ENCODE measurements at places on chromosomes 11 and 22.

- DNase-seq, result no peak
Observed at GRCh38 chr11:104155375-104155774, 8.6 kb downstream of the PDGFD start.

DNA sequence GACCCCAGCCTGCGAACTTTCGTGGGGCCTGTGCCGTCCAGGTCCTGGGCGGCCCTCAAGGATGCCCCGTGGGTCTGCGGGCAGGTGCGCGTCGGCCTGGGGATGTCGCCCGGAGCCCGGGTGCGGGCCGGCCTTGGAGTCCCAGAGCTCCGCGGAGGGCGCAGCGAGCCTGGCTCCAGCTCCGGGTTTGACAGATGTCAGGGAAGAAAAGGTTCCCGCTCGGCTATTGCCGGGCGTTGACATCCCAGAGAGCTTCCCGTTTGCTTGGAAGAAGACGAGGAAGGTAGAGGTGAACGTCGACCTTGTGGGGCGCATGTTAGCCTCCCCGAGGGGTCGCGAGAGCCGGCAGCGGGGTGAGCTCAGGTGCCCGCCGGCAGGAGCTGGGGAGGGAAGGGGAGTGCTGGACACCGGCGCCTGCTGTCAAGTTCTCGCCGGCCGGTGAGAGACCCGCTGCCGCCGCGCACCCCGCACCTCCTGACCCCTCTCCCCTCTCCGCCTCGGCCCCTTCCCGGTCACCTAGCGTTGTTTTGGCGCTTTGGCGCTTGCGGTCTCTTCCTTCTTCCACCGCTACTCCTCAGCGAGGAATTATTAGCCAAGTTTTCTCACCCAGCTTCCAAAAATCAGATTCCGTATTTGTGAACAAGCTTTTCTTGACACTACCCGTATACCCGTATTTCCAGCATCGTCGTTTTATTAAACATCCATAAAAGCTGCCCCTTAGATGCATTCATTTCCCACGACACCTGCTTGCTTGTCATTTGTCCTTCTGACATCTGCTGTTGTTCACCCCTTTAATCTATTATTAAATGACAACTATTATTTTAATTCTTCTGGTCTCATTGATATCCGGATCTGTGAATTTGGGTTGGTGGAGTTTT is 1.3 kb downstream of the BMAL1 start:
- no peak for DNase-seq

DNA sequence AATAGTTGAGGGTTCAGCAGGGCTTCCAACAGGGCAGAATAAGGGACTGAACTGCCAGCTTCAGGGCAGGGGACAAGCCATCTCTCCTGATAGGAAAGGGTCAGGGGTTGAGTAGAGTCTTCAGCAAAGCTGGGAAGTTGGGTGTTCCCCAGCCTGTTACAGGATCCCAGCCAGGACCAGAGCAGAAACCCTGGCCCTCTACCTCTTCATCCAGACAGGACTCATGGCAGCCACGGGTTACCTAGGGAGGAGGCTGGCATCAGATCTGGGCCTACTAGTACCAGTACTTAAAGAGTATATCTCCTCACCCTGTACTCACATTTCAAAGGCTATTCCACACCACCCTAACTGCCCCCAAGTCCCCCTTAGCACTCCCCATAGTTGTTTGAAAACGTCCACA is 2.4 kb upstream of the TAF10 start:
- DNase-seq, result no peak

GRCh38 chr22:20238901-20239675 is 29.0 kb downstream of the RTN4R start:
- no peak for DNase-seq

- no peak for DNase-seq
Observed at GRCh38 chr11:121741351-121741760, 288.6 kb upstream of the SORL1-AS1 start.

- DNase-seq, result no peak
Observed at GRCh38 chr22:24421428-24421931, 5.9 kb upstream of the ADORA2A start.

DNA sequence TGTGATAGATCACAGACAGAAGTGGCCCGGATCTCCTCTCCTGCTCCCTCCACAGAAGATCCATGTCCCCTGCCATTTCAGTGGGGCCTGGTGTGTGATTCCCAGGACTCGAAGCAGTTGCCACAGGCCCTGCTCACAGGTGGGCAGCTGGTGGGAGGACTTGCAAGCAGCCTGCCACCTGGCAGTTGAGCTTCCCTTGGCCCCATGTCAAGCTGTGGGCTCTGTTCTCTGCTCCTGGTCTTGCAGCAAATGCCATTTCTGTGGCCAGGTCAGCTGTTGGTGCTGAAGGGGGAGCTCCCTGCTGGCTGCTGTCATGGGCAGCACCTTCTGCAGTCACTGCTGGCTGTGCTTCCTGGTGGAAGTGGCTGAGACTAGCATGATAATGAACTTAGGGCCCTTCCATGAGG is 59.1 kb upstream of the SLC22A12 start:
- no peak for DNase-seq

GRCh38 chr11:123519055-123519796 is 89.2 kb downstream of the GRAMD1B start:
- no peak for DNase-seq

- no peak for DNase-seq
Observed at GRCh38 chr11:67468456-67468758, 644 bp downstream of the TMEM134 start.

GRCh38 chr11:64021757-64022093 is 14.0 kb upstream of the FLRT1 start:
- DNase-seq, result no peak

- no peak for DNase-seq
Observed at GRCh38 chr11:116132273-116132978, 628.2 kb upstream of the CADM1 start.

GRCh38 chr22:45671783-45672563 is at the start of gene ATXN10:
ATXN10 (plus strand) TSS chr22:45671834; CDS start chr22:45672064, 230 bp downstream.
- peak; percentile 58 for DNase-seq

DNA sequence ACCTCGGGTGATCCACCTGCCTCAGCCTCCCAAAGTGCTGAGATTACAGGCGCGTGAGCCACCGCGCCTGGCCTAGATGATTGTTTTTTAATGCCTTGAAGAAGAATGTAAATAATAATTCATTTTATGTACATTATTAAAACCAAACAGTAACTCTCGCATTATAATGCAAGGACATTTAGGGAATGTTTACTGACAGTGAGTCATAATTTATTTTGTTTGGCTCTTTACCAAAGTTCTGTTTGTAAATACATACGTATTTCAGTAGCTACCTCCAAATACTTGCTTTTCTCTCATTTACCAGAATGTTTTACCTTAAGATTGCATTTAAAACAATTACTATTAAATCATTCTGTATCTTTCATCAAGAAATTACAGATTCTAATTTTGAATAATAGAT is 3.0 kb downstream of the RAB39A start:
- no peak for DNase-seq

GRCh38 chr11:65113361-65113756 is 1.7 kb downstream of the TM7SF2 start:
- no peak for DNase-seq

- DNase-seq, result no peak
Observed at GRCh38 chr22:47329727-47330650, 567.5 kb downstream of the TBC1D22A start.

DNA sequence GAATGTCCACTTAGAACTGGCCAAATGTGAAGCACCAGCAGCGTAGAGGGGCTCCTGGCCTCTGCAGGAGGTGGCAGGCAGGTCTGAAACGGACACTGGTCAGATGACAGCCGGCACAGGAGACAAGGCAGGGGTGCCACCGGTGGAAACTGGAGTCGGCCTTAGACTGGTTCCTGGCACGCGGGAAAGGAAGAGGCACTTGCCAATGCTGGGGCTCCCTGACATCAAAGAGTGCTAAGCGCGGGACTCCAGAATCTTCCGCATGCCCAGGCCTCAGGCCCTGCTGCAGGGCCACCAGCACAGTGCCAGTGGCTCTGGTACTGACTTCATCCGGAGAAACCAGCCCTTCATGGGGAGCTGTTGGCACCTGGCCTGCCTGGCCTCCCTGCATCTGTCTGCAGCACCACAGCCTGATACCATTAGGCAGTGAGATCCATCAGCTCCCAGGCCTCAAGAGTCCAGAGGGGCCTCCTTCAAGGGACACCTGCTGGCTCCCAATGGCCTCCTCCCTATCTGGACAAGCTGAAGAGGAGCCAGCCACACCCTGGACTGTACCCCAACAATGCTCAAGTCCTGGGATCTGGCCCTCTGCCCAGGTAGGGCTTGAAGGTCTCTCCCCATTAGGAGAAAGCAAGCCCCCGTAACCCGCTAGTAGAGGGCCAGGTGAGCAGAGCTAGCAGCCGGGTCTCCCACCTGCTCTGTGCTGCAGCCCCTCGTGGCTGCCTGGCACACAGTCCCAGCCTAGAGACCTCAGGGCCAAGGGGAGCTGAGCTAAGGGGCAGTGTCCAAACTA is 29.7 kb upstream of the GNB1L start:
- DNase-seq, result no peak

- DNase-seq, result no peak
Observed at GRCh38 chr22:19530751-19531150, 6.5 kb upstream of the CLDN5 start.

GRCh38 chr11:119983240-119983732 is 154.6 kb downstream of the TRIM29 start:
- DNase-seq, result no peak

- DNase-seq, result no peak
Observed at GRCh38 chr11:2251138-2251537, 19.2 kb downstream of the ASCL2 start.

- no peak for DNase-seq
Observed at GRCh38 chr11:11420191-11420898, 67.3 kb upstream of the CSNK2A3 start.

DNA sequence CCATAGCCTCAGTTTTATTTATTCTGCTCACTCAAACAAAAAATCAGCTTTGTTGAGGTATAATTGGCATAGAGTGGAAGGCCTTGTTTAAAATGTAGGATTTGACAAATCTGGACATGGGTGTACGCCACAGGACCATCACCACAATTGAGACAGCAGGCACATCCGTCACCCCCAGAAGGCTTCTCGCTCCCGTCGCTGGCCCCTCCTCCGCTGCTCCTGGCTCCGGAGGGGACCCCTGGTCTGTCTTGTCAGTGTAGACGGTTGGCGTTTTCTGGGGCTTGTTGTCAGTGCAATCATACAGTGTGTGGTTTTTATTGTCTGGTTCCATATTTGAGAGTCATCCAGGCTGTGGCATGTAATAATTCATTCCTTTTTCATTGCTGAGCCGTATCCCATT is 97.6 kb downstream of the KCNQ1 start:
- no peak for DNase-seq

DNA sequence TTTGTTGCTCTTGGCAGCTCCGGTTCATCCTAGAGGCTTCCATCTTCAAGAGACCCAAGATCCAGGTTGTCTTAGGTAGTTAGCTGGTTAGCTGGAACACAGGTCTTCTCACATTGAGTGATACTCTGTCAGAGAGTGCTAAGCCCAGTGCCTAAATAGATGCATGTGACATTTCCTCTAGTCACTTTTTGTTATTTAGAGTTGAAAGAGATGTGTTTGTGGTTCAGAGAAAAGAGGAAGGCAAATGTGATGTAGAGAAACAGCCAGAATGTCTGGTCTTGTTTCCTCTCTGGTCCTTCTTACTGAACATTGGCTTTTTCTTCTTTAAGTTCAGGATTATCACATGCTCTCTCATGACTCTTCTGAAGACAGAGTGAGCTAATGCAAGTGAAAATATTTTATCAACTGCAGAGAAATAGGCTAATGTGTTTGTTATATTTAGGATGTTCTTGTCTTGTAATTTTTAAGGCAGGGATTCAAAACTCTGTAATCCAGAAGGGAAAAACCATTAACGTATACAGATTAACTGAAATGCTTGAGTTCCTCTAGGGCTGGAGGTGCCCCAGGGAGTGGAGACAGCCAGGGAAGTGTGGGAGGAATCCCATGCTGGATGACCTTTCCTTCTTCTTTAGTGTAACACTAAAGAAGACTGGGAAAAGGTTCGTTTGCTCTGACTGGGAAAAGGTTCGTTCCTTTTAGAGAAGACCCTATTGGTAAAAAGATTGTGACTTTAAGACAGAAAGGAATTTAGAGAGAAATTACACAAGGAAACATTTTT is 75.4 kb downstream of the SWAP70 start:
- no peak for DNase-seq

GRCh38 chr11:1486054-1486825 is at the start of gene MOB2:
MOB2 (minus strand) TSS chr11:1486779; CDS start chr11:1486556, 223 bp downstream.
- no peak for DNase-seq

DNA sequence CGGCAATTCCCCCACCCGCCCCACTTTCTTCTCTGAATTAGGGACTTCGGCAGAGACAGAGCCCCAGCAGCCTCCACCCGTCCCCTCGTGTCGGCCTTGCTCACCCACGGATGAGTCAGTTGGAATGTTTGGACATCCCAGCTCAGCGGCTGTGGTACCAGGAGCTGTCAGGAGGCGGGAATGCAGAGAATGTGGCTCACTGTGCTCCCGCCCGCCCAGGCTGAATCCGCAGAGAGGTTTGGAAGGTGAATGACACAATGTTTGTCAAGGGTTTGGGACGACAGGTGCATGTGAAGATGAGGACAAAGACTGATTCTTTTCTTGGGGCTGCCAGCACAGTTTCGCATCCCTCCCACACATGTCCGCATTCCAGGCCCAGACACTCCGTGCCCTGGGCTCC is 39.6 kb downstream of the LIF start:
- no peak for DNase-seq
